ENCODE measurements at places on chromosomes 5 and 9. TPM values are rescaled to one million over a fixed set of nuclear protein-coding genes. Genes with fewer than 3 reads are reported as not detected.

DNA sequence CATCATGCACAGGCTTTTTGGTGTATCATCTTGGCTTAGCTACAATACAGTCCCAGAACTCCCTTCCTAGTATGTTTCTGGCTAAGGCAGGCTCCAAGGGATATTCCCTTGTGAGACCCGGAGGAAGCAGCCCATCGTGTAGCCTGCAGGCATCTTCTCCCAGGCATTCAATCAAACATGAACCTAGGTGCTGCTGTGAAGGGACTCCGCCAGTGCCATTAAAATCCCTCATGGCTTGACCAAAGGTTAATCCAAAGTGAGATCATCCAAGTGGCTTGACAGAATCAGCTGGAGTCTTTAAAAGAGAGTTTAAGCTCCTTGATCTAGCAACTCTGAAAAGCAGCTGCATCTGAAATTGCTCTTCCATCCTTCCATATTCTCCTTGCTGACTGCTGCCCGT lies 333.9 kb downstream of the DIRAS2 start:
- no peak for DNase-seq

- no peak for DNase-seq
Observed at GRCh38 chr5:39427229-39427628, 2.4 kb upstream of the DAB2 start.

GRCh38 chr9:92631452-92632343 lies 38.2 kb downstream of the IPPK start:
- no peak for DNase-seq

- peak; percentile 62 for DNase-seq
Observed at GRCh38 chr5:81393783-81394718, at the start of gene ACOT12. Gene ACOT12, minus strand, starts transcription at chr5:81394134. Its CDS starts 20 bp downstream, at chr5:81394114.

- DNase-seq: no peak
Observed at GRCh38 chr9:20264896-20265295, 357.4 kb downstream of the MLLT3 start.

GRCh38 chr9:105854783-105855724 lies 160.7 kb downstream of the TMEM38B start:
- no peak for DNase-seq

GRCh38 chr5:143987751-143988560 lies 176.0 kb downstream of the HMHB1 start:
- no peak for DNase-seq

- no peak for DNase-seq
Observed at GRCh38 chr9:107944387-107944786, 454.8 kb upstream of the KLF4 start.

DNA sequence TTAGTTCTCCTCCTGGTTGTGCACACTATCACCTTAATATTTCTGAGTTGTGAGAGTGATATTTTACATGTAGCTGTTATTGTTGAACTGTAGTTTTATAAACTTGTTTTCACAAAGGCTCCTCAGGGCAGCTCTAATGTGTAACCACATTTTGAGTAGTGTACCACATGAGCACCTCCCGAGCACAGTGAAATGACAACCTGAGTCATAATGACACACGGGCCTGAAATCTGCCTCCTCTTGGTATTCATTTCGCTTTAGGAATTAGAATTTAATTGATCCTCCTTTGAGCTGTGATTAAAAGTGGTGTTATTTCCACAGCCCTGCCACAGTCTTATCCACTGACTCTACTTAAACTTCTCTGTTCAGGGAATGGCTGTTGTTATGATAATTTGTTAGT lies 7.9 kb downstream of the MTRR start:
- no peak for DNase-seq

GRCh38 chr5:57306359-57306758 lies 132.5 kb downstream of the GPBP1 start:
- no peak for DNase-seq

DNA sequence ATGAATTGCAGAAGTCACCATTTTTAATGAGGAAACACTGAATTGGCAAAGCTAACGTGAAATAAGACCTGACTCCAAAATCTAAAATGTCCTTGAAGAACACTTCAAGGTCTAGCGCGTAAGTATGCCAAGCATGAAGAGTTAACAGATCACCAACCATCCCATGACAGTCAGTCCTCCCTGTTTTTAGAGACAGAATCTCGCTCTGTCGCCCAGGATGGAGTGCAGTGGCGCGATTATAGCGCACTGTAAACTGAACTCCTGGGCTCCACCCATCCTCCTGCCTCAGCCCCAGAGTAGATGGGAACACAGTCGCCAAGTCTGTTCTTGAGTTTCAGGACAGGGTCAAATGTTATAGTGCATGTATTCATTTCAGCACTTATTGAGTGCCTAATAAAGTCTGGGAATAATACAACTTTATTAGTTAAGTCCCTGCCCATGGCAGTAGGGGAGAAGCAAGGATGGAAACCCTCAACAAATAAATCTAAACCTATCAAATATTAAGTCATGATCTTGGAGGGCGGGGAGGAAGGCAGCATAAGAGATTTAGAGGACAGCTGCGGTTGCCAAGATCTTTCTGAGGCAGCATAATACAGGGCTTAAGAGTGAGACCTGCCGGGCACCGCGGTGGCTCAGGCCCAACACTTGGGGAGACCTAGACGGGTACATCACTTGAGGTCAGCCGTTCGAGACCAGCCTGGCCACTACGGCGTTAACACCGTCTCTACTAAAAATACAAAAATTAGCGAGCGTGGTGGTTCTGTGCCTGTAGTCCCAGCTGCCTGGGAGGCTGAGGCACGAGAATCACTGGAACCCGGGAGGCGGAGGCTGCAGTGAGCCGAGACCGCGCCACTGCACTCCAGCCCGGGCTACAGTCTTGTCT lies 1.1 kb downstream of the ATPSCKMT start:
- DNase-seq: peak; percentile 83

- DNase-seq: no peak
Observed at GRCh38 chr9:113665064-113665463, 201.5 kb downstream of the RGS3 start.

- DNase-seq: no peak
Observed at GRCh38 chr9:113158446-113158845, 7.6 kb downstream of the SLC31A2 start.

DNA sequence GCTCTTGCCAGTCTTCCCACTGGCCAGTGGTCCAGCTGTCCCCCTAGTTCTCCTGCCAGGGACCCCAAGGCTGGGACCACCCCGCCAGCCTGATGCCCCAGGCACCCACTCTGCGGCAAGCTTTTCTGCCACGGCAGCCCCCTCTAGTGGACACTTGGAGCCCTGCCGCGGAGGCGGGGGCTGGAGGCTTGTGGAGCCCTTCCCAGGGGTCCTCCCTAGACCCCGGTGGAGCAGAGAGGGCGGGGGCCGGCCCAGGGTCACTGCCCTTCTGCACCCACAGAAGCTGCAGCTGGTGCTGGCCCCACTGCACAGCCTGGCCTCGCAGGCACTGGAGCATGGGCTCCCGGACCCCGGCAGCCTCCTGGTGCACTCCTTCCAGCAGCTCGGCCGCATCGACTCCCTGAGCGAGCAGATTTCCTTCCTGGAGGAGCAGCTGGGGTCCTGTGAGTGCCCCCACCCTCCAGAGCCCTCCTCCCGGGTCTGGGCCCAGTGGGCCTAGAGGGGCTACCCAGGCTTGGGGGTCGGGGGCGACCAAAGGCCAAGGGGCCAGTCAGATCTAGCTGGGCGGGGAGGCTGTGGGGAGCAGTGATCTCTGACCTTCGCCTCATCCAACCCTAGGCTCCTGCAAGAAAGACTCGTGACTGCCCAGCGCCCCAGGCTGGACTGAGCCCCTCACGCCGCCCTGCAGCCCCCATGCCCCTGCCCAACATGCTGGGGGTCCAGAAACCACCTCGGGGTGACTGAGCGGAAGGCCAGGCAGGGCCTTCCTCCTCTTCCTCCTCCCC lies 9.1 kb downstream of the EGFL7 start:
- DNase-seq: no peak

- DNase-seq: no peak
Observed at GRCh38 chr5:16737620-16738364, 121.0 kb upstream of the RETREG1 start.

- no peak for DNase-seq
Observed at GRCh38 chr5:59371525-59372127, 521.9 kb downstream of the PDE4D start.

DNA sequence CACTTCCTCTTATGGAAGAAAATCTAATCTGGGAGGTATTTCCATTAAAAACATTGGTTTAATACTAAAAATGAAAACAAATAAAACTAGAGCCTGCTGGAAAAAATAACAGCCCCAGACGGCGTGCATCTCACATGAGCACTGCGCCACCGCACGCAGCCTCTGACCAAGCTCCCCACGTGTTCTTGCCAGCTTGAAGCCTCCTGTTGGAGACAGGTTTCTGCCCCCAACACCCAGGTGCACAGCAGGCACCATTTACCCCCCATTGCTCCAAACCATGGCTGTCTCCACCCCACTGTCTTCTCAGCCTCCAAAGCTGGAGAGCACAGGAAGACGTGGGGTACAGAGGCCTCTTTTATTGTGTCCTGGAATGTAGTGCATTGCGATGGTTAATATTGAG lies 10.7 kb upstream of the COL5A1 start:
- DNase-seq: peak; percentile 33

DNA sequence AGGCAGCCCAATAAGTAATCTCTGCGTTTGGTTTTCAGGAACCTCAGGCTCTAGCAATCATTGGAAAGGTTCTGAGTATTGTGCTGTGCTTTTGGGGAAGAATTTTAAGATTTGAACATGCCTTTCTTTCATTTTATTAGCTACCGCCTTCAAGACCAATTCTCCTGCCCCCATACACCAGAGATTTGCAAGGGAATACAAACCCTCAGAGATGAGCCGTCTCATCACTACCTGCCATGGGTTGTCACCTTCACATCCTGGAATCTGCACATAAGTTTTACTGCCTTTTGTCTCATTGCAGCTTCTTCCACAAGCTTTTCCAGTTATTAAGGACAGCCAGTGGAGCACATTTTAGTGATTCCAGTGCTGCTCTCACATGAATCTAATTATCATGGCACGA lies 11.7 kb upstream of the TMED7 start:
- no peak for DNase-seq

- no peak for DNase-seq
Observed at GRCh38 chr5:52893105-52893504, 96.0 kb upstream of the ITGA2 start.

- peak; percentile 41 for DNase-seq
Observed at GRCh38 chr9:131727184-131727759, 12.6 kb downstream of the RAPGEF1 start.

DNA sequence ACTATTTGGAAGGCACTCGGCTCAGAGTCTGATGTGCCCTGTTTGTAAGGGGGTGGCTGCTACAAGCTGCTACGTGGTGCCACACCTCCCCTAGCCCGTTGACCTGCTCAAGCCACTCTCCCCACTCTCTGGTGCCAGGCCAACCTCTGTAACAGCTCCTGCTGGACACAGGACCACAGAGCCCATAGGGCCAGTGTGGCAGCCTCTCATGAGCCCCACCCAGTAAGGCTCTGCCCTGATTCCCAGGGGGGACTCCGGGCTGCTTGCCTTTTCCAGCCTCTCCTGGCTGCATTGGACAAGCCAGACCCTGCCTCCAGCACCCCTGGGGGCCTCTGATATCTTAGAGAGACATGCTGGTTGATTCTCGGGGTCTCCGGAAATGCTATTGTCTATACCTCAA lies 53.3 kb upstream of the ANGPTL2 start:
- no peak for DNase-seq

GRCh38 chr5:72509401-72509800 lies 2.2 kb upstream of the ZNF366 start:
- peak; percentile 78 for DNase-seq

DNA sequence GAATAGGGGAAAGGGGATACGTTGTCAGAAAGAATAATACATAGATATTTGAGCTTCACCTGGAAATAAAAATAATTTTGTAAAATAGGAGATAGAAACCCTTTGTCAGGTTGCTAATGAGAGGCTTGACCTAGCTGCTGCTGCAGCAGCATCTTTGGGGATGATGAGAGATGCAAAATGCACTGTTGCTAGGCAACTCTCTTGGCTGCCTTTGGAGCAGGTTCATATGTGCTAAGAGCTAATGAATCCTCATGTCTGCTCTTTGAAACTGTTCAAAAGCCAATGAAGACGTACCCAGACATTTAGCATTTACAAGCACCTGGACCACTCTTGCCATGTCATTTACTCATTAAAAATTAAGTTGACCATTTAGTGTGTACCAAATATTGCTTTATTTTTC lies 121.7 kb downstream of the FOCAD start:
- DNase-seq: no peak

GRCh38 chr5:14728459-14728938 lies 64.0 kb downstream of the OTULIN start:
- no peak for DNase-seq

- DNase-seq: no peak
Observed at GRCh38 chr5:158811921-158812320, 287.8 kb downstream of the EBF1 start.

GRCh38 chr9:120490888-120491595 lies 88.9 kb downstream of the CDK5RAP2 start:
- DNase-seq: no peak

- no peak for DNase-seq
Observed at GRCh38 chr5:156259618-156260017, 67.3 kb upstream of the SGCD start.

- DNase-seq: no peak
Observed at GRCh38 chr5:129906177-129906887, 2.1 kb downstream of the CHSY3 start.

DNA sequence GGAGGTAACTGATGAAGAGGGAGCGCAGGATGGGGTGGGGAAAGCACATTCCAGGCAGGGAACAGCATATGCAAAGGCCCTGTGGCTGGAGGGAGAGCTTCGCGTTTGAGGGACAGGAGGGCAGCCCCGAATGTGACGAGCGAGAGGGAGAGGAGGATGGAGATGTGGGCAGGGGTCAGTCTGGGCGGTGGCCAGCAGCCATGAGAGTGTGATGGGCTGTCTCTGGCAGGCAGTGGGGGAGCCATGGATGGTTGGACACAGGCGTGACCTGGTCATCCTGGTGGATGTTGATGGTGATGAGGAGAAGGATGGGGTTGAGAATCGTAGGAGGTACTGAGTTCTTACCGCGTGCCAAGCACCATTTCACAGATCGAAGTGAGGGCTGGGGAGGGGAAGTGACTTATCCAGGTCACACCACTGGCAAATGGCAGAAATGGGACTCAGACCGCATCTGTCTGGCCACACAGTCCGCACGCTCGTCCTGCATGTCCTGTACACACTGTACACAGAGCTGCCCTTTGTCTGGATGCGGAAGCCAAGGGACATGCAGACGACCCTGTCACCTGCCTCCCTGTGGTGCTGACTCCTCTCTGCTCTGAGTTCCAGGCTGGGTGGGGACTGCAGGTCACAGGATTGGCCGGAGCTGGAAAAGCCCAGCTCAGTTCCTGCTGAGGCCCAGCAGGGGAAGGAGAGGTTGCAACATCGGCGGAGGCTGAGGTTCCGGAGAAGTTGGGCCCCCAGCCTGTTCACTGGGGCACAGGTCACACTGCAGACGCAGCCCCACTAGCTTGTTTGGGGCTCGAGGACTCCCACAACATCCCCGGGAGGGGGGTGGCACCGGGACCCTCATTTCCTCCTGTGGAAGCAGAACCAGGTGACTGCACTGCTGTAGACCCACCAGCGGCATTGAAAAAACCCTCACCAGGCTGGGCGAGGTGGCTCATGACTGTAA lies 165.6 kb upstream of the IER5L start:
- DNase-seq: peak; percentile 90

Gene TMEM232
- total RNA-seq: 3.5 TPM

Gene FOXD4L4
- not detected for total RNA-seq

Gene RETREG1
- total RNA-seq: 5.1 TPM

Gene SPINK5
- not detected for total RNA-seq

Gene DRD1
- total RNA-seq: 0.13 TPM

Gene PCDHB5
- 2.2 TPM for total RNA-seq

Gene SLC4A9
- total RNA-seq: not detected
